ENCODE measurements at places on chromosomes 2 and 18.

- DNase-seq, result no peak
Observed at GRCh38 chr2:33459745-33460144, 16.7 kb upstream of the RASGRP3 start.

GRCh38 chr2:29766191-29766590 lies 155.2 kb downstream of the ALK start:
- DNase-seq, result no peak

- DNase-seq, result peak; percentile 74
Observed at GRCh38 chr2:32357318-32358110, 691 bp downstream of the BIRC6 start.

GRCh38 chr2:230980468-230980867 lies 15.5 kb upstream of the SPATA3 start:
- DNase-seq, result no peak

DNA sequence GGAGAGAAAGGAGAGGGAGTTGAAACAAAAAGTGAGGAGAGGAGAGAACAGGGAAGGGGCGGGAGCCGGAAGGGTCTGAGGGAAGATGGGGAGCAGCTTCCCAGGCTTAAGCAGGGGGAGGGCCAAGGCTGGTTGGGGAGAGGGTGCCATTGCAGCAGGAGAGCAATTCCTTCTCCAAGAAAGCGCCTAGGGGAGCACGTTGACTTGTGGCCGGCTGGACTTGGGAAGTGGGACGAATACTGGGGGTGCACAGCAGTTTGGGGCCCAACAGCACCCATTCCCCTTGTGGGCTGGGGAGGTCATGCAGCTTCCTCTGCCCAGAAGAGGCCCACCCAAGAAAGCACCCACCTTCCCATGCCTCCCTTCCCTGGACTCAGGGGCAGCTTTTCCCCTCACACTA lies 9.6 kb downstream of the SIX3 start:
- DNase-seq, result no peak

GRCh38 chr2:9085353-9085752 lies 81.9 kb upstream of the MBOAT2 start:
- no peak for DNase-seq

DNA sequence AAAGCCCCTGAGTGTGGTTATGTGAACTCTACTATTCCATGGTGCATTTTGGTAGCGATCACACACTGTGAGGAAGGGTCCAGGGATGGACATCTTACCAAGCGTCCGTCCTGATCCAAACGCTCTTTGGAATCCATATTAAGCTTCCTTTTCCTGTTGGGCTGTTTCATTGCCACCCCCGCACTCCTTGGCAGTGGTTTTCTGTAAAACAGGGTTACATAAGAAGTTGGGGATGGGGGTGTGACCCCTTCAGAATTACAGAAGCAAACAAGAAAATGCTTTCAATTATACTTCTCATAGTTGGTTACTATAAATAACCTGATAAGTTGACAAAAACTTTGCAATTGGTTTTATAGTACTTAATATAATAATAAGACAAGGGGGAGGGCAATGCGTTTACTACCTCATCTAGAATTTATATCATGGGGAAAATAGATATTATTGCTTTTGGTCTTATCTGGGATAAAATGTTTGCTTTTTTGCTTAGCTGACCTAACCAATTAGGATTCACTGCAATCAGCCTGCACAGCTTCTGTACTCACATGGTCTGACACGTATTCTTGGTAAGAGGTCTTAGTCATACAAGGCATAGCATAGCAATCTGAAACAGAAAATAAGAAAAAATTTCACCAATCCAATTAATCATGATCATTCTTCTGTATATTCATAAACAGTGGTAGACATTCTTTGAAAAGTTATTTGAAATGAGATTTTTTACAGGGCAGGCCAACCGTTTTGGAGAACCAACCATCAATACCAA lies 103.1 kb downstream of the L3MBTL4 start:
- no peak for DNase-seq

GRCh38 chr2:96695602-96696001 lies 44.3 kb downstream of the LMAN2L start:
- no peak for DNase-seq
